NCI-H187 (cell line): ENCODE measurements at places on chromosomes 5 and 9.

DNA sequence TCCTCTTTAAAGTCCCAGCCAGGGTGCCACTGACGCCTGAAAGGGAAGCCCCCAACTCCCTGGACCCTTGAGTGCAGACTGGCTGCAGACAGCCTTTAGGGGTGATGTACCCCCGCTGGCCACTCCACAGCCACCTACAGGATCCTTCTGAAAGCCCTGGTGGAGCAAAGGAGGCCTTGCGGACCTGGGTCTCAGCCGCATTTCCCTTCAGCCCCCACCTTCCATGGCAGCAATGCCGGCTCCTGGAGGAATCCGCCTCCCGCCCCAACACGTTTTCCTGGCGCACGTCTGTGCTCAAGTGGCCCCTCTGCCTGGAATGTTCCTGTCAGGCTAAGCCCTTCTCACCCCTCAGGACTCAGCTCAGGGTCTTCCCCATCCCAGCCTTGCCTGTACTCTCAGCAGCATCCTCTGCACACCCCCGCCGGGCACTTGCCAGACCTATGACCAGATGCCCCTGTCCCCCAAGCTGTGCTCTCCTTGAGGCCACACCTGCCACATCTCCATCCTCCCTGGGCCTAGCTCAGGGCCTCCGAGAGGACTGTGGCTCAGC lies 134.1 kb upstream of the RAPGEF1 start:
- no peak for DNase-seq

DNA sequence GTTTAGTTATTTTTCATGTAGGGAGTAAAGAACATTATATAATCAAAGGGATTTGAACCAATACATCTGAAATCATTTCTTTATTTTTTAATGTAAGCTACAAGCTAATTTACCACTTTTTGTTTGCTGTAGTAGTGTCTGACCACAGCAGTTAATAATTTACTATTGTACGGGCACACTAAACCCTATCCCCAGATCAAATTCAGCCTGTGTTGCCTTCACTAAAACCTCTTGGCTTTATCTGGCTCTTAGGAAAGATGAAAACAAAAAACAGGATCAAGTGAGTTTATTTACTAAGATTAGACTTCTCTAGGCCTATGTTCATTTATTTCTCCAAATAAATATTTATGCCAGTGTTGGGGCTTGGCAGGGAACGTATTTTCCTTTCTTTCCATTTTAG lies 384.1 kb downstream of the EBF1 start:
- no peak for DNase-seq

- no peak for DNase-seq
Observed at GRCh38 chr5:72598401-72599064, 91.3 kb upstream of the ZNF366 start.

GRCh38 chr5:160293901-160294561 lies 18.3 kb downstream of the CCNJL start:
- DNase-seq, result no peak

- DNase-seq, result no peak
Observed at GRCh38 chr9:97362777-97363545, 48.9 kb upstream of the TDRD7 start.

DNA sequence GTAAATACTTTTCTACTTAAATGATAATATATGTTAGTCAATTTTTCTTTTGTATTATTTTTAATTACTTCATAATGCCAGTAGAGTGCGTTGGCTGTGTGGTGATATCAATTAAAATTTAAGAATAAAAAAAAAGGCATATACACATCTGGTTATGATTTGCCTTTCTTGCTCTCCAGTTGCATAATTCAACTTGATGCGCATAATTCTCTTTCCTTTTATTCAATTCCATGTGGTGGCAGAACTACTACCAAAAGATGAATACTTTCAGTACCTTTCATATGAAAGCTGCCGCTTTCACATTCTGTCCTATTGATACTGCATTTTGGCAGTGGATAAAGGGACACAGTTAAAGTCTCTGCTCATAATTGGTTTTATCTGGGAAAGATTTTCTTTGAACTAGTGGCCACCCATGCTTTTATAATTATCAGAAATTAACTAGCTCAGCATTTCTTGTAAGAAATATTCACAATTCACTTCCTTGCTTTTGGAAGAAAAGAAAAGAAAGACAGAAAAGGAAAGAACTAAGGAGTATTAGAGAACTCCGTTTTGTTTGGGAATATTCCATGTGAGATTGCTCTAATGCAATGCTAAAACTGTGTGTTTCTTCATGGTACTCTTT lies 12.3 kb upstream of the ADGRV1 start:
- DNase-seq, result no peak
